ENCODE measurements at places on chromosomes 3 and 15.

DNA sequence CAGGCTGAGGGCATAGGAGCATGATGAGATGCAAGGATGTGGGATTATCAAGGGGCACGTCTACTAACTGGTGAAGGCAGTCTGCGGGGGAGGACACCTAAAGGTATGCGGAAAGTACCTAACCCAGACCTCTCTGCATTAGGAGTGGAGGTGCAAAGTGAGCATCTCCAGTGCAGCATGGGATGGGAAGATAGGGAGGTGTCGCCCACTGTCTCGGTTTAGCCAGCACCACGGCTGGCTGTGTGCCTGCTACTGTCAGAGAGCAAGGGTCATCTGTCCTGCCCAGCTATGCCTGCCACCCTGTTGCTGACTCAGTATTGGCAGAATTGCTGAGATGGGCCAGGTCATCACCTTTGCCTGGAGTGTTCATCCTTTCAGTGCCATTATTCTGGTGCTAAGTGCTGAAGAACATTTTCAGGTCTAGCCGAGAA, 40.1 kb downstream of the OXNAD1 start:
- no peak for DNase-seq

DNA sequence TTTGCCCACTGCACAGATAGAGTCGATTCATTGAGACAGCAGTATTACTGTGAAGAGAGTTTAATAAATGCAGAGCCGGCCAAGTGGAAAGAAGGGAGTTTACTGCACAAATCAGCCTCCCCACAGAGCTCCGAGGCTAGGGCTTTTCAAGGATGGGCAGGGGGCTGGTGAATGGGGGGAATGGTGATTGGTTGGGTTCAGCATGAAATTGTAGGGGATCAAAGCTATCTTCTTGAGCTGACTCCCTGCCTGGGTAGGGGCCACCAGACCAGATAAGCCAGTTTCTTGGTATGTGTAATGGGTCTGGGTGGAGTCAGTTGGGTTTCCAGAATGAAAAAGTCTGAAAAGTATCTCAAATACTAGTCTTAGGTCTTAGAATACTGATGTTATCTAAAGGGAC, 66.6 kb downstream of the SYNPR start:
- no peak for DNase-seq

DNA sequence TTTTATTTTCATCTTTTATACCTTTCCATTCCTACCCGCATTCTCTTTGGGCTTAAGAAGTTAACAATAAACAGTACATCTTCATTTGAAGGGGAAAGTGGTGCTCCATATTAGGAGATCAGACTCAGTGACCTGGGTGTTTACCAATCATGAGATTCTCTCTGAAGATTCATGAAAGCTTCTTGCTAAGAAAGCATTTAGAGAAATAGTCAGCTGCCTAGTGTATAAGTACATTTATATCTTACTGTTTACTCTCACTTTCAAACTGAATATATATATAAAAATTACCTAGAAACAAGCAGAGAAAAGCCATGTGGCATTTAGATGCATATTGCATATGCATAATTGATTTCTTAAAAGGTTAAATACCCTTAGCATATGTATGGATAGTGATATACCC, 100.5 kb downstream of the KCNH8 start:
- DNase-seq, result no peak

GRCh38 chr3:149010504-149010951, 19.2 kb downstream of the GYG1 start:
- no peak for DNase-seq

- DNase-seq, result no peak
Observed at GRCh38 chr3:38964646-38965045, 87.1 kb downstream of the SCN11A start.

DNA sequence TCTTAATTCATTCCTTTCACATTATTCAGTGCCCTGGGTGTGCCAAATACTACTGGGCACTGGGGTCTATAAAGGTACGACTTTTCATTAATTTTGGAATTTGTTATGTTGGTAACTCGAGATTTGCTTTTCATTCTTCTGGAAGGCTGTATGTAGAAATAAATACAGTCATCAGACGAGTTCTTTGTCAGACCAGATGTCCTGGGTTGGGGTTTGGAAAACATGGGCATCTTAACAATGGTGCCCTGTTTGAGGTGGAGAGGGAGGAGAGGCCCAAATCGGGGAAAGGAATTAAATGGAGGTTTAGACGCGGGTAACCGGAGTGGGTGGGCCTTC, 662 bp upstream of the GLCE start:
- no peak for DNase-seq

DNA sequence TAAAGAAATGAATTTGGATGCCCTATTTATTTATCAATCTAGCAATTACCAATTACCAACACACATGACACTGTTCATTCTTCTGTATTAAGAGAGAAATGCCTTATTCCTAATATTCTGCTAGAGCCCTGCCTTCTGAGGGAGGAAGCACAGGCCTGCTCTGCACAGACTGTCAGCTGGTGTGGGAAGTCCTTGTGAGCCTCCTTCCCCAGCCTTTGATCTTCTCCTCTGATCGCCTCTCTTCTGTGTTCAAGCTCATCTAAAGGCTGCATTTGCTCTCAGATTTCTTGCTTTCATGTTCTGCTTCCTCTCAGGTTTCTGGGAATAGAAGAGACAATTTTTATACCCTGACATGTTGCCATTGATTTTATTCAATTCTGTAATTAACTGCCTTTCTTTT, 290.6 kb upstream of the UMPS start:
- DNase-seq, result no peak

- DNase-seq, result no peak
Observed at GRCh38 chr15:96075895-96076294, 254.6 kb upstream of the NR2F2 start.
